Progenitor cell of endocrine pancreas (in vitro differentiated cells): ENCODE measurements at places on chromosomes 12 and 14. TPM values are rescaled to one million over a fixed set of nuclear protein-coding genes. Genes with fewer than 3 reads are reported as not detected.

- H3K27ac ChIP-seq: no peak overlapping the region
- H3K27me3 ChIP-seq: no peaks in the 10 kb centered on the region
- H3K36me3 ChIP-seq: peaks cover under 1% of the 10 kb centered on the region
- no peak for DNase-seq
These were observed 186.7 kb upstream of the SLC38A2 start for GRCh38 chr12:46559311-46559710.

DNA sequence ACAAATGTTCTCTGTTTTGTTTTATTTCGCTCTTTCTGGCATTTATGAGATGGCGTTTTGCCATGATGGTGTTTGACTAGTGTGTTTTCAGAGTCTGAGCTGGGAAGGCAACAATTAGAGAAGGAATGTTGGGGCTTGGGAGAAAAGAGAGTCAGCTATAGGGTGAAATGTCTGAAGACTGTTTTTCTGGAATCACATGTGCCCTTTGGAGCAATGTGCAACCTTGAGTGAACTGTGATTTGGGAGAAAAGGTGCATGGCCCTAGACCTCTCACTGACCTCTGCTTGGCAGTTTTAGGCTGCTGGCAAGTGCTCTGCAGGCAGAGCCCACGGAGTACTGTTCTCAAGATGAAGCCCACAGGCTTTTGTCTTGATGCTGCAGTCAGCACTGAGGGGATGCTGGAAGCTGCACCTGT is 379.9 kb upstream of the PDE3A start:
- H3K4me1 ChIP-seq: peaks cover 24% of the 10 kb centered on the region
- H3K36me3 ChIP-seq: peaks cover 4% of the 10 kb centered on the region
- no peak overlapping the region for H3K4me3 ChIP-seq
- no peak for DNase-seq

Gene NAP1L1
- total RNA-seq: 785 and 824 TPM in 2 replicates

DNA sequence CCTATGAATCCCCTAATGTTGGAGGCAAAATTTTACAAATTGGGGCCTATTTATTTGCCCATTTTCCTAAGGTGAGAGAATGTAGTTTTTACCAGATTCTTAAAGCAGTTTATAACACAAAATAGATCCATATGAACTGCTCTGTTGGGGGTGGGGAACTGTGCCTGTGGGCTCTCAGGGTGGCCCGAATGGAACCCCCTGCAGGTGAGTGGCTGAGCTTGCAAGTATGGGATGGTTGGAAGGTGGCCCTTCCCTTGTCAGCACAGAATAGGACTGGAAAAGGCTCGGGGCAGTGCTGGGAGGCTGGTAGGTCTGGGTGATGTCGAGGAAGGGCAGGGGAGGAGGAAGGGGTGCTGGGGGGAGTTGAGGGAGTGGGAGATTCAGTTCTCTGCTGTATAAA is 4.9 kb downstream of the VSX2 start:
- DNase-seq: no peak
- no peak overlapping the region for H3K27ac ChIP-seq
- H3K4me1 ChIP-seq: peaks cover 8% of the 10 kb centered on the region
- no peak overlapping the region for H3K4me3 ChIP-seq
- peaks cover 78% of the 10 kb centered on the region for H3K27me3 ChIP-seq

Gene PITPNM2
- total RNA-seq: 2.1 and 2.6 TPM in 2 replicates

Gene SYNDIG1L
- 0.29 and 0.34 TPM in 2 replicates for total RNA-seq

DNA sequence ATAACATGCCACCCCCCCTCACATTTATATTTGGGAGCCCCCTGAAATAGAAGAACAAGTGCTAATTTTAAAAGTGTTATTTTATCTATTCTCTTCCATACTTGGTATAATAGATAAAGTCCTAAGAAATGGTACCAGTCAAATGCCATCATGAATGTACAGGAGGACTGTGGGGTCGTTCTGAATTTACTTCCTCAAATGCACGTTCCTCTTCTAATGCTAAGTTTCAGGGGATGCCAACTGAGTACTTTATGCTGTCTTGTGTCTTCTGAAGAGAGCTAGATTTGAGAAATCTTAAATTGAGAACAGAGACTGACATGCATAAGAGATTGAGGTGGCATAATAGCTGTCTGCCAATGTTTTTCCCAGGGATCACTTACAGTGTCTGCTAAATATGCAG is 59.0 kb downstream of the CFAP54 start:
- no peak overlapping the region for H3K27ac ChIP-seq
- no peaks in the 10 kb centered on the region for H3K4me1 ChIP-seq
- no peaks in the 10 kb centered on the region for H3K36me3 ChIP-seq
- no peaks in the 10 kb centered on the region for H3K27me3 ChIP-seq

DNA sequence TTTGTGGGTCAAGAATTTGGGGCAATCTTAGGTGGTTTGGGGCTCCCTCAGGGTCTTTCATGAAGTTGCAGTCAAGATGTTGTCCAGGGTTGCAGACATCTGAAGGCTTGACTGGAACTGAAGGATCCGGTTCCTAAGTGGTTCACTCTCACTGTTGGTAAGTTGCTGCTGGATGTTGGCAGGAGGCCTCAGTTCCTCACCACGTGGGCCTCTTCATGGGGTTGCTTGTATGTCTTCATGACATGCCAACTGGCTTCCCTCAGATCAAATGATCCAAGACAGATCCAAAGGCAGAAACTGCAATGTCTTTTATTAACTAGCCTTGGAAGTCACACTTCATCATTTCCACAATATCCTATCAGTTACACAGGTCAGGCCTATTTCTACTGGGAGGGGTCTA is 49.2 kb downstream of the ARF6 start:
- no peak for DNase-seq
- no peak overlapping the region for H3K27ac ChIP-seq
- H3K4me3 ChIP-seq: no peak overlapping the region
- H3K27me3 ChIP-seq: no peaks in the 10 kb centered on the region
- H3K4me1 ChIP-seq: peaks cover 19% of the 10 kb centered on the region

DNA sequence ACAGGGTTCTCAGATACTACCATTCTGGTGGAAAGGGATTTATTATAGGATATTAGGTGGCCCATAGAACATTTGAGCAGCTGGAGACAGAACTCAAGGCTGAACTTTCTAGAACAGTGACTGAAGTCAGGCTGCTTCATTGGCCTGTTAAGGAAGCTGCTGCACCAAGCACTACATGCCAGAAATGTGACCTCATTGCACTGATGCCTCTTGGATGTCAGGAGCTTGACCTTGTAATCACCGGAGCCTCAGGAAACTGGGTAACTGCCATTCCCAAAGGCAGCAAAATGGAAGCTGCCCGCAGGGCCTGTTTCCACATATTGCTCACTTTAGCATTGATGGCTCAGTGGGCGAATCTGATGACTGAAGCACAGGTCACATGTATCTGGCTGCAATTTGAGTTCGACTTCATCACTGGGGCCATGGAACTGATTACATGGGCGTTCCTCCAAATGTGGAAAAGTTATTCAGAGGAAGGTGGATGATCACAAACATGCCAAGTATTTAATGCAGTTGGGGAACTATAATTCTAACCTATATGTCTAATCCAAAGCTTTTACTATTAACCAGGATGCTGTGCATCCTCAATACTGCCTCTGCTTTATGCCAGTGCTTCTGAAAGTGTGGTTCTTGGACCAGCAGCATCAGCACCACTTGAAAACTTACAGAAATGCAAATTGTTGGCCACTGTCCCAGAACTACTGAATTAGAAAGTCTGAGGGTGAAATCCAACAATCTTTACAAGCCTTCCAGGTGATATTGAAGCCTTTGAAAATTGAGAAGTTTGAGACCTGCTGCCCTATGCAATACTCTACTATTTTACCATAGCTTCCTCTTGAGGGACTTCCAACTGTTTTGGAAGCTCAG is 337.2 kb upstream of the NAV3 start:
- H3K27ac ChIP-seq: no peak overlapping the region
- H3K4me1 ChIP-seq: no peaks in the 10 kb centered on the region
- no peak for DNase-seq
- no peaks in the 10 kb centered on the region for H3K27me3 ChIP-seq

DNA sequence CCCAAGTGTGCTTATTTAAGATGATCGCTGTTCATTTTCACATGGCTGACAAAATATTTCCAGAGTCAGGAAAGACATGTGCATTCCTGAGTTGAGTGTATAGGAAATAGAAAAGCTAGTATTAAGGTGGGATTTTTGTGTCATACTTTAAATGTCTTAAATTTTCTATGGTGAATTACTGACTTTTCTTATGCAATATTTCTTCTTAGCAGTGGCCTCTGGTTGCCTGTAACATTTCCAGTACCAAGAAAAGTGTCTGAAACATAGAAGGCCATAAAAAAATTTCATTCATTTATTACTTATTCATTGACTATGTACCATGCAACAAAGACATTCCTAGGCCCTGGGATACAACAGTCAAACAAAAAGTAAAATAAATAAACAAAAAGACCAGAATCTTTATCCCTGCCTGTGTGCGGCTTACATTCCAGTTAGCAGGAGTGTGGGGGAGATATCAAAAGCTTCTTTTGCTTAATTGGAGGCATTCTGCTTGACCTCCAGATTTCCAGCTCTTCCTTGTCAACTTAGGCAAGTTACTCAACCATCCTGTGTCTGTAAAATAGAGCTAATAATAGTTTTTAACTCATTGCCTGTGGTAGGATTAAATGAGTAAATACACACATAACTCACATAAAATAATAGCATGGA is 216.3 kb upstream of the FLRT2 start:
- H3K4me1 ChIP-seq: no peaks in the 10 kb centered on the region
- H3K27me3 ChIP-seq: no peaks in the 10 kb centered on the region
- no peaks in the 10 kb centered on the region for H3K36me3 ChIP-seq
- no peak overlapping the region for H3K4me3 ChIP-seq
- H3K27ac ChIP-seq: no peak overlapping the region

Gene FOS
- 73.7 and 88.8 TPM in 2 replicates for total RNA-seq

GRCh38 chr14:22598099-22598895 is at the start of gene ABHD4:
Gene ABHD4 (plus strand): TSS chr14:22598300. CDS start chr14:22598307, 7 bp downstream.
- H3K27me3 ChIP-seq: peaks cover 3% of the 10 kb centered on the region
- peaks cover 13% of the 10 kb centered on the region for H3K36me3 ChIP-seq
- H3K27ac ChIP-seq: peak within 1 kb of the TSS; percentile 96

DNA sequence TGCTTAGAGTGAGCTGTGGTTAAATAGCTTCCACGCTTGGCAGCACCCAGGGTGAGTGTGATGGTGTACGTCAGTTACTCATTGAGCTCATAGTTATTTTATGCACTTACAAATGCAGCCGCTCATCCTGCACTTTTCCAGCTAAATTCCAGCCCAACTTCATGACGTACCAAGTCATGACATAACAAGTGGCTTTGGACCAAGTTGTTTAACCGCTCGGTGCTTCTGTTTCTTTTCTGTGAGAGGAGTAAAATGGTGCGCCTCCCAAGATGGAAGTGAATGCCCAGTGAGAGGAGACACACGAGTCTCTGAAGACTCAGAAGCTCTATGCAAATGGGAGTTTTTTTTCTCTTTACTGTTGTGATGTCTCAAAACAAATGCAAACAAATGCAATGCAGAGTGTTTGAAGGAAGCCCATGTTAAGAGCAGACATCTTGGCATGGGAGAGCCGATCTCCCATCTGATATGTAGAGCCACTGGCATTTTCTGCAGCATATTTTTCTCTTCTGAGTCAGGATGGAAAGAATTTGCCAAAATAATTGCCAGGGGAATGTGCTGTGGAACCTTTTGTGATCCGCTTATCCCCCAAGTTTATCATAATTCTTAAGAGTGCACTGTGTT is 72.2 kb downstream of the FBXW8 start:
- no peaks in the 10 kb centered on the region for H3K4me1 ChIP-seq
- H3K27me3 ChIP-seq: no peaks in the 10 kb centered on the region
- no peak overlapping the region for H3K4me3 ChIP-seq
- no peak overlapping the region for H3K27ac ChIP-seq

DNA sequence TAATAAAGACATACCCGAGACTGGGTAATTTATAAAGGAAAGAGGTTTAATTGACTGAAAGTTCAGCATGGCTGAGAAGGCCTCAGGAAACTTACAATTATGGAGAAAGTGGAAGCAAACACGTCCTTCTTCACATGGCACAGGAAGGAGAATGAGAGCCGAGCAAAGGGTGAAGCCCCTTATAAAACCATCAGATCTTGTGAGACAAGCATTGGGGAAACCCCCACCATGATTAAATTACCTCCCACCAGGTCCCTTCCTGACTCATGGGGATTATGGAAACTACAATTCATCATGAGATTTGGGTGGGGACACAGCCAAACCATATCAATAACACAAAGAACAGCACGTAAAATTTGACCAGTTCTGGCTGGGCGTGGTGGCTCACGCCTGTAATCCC is 85.6 kb upstream of the ATF7IP start:
- peaks cover 7% of the 10 kb centered on the region for H3K36me3 ChIP-seq
- no peak overlapping the region for H3K4me3 ChIP-seq
- peaks cover 16% of the 10 kb centered on the region for H3K4me1 ChIP-seq
- DNase-seq: no peak
- H3K27me3 ChIP-seq: no peaks in the 10 kb centered on the region

GRCh38 chr14:24147761-24148428 is 597 bp downstream of the RNF31 start:
- H3K4me3 ChIP-seq: peak overlapping the region; percentile 99
- peaks cover 18% of the 10 kb centered on the region for H3K4me1 ChIP-seq
- H3K27me3 ChIP-seq: no peaks in the 10 kb centered on the region
- DNase-seq: no peak

Gene AKAP3
- 3.3 and 3.5 TPM in 2 replicates for total RNA-seq

Gene RILPL2
- 2.8 TPM in 2 replicates for total RNA-seq

GRCh38 chr12:122203301-122204166 is at the start of gene B3GNT4:
Gene B3GNT4 (plus strand): TSS chr12:122203709. CDS start chr12:122204619, 910 bp downstream.
- H3K27me3 ChIP-seq: peaks cover 58% of the 10 kb centered on the region
- H3K4me3 ChIP-seq: peak within 1 kb of the TSS; percentile 70
- H3K4me1 ChIP-seq: no peaks in the 10 kb centered on the region
- no peak within 1 kb of the TSS for H3K27ac ChIP-seq

DNA sequence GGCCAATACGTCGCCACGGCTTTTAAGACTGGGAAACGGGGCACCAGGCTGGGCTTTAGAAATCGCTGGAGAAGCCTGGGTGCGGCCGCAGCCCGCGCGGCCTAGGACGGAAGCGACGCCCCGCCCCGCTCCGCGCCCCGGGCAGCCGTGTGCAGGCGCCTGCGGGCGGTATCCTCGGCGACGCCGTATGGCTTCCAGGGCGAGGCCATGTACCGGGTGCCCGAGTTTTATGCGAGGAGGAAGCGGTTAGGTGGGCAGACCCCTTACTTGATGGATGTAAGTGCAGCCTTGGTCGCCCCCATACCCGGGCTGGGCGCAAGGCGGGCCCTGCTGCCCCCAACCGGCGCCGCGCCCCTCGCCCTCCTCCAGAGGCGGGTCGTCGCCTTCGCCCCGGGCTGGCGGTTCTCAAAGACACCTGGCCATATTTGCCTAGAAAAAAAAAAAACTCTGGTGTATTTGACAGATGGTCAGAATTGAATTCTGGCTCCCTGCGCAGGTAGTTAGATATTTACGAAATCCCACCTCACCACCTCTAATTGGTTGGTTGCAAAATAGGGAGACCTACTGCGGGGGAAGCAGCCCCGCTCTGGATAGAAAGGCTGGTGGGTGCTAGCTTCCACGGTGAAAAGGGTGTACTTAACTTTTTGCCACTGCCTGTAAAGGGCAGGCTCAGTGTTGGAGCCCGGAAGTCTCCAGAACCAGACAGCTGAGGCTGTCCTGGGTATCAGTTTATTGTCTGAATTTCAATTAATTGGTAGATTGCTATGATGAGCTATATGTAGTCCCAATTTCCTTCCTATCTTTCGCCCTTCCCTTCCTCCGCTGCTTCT is at the start of gene PPP1R36:
Gene PPP1R36, plus strand, starts transcription at position 171 of the 830 bp plus-strand sequence. Its CDS starts 37 bp downstream, at position 208.
- peaks cover 7% of the 10 kb centered on the region for H3K4me1 ChIP-seq
- H3K4me3 ChIP-seq: peak within 1 kb of the TSS; percentile 53
- DNase-seq: no peak
- H3K36me3 ChIP-seq: no peaks in the 10 kb centered on the region
